ENCODE measurements at places on chromosomes 3 and 15.

DNA sequence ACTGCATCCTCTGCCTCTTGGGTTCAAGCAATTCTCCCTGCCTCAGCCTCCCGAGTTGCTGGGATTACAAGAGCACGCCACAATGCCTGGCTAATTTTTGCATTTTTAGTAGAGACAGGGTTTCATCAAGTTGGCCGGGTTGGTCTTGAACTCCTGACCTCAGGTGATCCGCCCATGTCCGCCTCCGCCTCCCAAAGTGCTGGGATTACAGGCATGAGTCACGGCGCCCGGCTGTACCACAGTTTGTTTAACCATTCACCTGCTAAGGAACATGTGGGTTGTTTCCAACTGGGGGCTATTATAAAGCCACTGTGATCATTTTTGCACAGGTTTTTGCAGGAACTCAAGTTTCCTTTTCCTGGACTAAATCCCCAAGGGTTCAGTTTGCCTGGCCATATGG is 123.2 kb upstream of the RAP2B start:
- DNase-seq, result no peak

GRCh38 chr15:48536681-48537091 is 108.8 kb downstream of the FBN1 start:
- no peak for DNase-seq

- DNase-seq, result no peak
These were observed 203.6 kb upstream of the WNT5A start for GRCh38 chr3:55690726-55691125.

DNA sequence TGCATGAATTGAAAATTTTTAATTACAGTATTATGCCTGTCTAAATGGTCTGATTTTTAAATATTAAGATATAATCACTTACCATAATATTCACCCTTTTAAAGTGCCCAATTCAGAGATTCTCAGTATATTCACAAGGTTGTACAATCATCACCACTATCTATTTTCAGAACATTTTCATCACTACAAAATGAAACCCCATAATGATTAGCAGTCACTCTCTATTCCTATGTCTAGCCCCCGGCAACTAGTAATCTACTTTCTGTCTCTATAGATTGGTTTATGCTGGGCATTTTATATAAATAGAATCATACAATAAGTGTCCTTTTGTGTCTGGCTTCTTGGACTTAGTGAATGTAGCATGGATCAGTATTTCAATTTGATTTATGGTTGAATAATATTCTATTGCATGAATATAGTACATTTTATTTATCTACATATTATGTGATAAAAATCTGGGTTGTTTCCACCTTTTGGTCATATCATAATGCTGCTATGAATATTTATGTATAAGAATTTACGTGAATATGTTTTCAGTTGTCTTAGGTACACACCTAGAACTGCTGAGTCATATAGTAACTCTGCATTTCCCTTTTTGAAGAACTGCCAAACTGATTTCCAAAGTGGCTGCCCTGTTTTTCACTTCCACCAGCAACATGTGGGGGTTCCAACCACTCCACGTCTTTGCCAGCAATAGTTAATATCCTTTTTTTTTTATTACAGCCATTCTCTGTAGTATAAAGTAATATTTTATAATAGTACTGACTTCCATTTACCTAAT is 485.7 kb upstream of the ZNF385D start:
- DNase-seq, result no peak

DNA sequence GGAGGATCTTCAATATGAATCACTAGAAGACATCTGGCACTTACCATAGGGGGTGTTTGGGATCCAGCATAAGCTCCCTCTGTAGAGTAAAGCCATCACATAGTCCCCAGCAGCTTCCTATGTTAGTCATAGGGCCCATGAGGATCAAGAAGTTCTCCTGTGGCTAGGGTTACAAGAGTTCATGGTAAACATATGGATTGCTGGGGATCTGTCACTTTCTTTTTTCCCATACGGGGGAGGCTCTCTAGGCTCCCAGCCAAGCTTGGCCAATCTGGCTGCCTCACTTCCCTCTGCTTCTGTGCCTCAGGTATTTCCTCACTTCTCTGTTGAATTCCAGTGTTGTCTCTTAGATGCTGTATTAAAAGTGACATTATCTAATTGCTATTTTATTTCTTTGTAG is 597.9 kb downstream of the PDCD6IP start:
- no peak for DNase-seq

- no peak for DNase-seq
These were observed 166.3 kb upstream of the CHRM5 start for GRCh38 chr15:33801954-33802353.

DNA sequence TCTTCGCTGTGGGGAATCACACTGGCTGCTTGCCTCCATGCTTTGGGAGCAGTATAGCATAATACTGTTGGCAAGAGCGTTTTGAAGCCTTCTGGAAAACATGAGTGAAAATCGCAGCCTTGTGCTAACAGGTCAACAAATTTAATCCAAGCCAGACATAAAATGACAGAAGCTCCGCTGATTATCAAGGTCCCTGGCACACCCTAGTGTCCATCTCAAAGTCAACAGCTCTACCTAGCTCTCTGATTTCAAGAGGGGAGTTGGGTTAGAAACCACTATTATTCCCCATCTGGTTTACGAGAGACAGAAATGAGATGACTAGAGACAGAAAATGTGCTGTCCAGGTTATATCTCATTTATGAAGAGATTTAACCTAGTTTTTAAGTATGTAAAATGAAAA is 73.6 kb upstream of the MDFIC2 start:
- DNase-seq, result no peak

GRCh38 chr3:125245521-125245920 is 33.0 kb upstream of the SLC12A8 start:
- DNase-seq, result no peak

- DNase-seq, result no peak
These were observed 188.1 kb downstream of the USP13 start for GRCh38 chr3:179840985-179841384.

DNA sequence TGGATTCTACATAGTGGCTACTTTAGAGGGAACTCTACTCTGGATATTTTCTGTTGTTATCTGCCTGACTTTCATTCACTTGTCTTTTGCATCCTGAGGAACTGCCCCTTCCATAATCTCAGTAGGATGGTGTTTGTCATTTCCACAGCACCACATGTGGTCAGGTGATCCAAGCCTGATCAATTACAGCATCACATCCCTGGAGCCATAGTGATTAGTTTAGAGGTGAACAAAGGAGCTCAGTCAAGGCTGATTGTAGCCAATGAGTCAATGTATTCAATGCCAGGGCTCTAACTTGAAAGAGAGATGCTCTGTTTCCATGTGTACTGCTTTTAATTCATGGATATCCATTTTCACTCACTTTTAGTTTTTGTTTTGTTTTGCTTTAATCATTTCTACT is 478.7 kb upstream of the ADAMTS9 start:
- no peak for DNase-seq

- DNase-seq, result no peak
These were observed 75.2 kb upstream of the MYZAP start for GRCh38 chr15:57516327-57517029.

DNA sequence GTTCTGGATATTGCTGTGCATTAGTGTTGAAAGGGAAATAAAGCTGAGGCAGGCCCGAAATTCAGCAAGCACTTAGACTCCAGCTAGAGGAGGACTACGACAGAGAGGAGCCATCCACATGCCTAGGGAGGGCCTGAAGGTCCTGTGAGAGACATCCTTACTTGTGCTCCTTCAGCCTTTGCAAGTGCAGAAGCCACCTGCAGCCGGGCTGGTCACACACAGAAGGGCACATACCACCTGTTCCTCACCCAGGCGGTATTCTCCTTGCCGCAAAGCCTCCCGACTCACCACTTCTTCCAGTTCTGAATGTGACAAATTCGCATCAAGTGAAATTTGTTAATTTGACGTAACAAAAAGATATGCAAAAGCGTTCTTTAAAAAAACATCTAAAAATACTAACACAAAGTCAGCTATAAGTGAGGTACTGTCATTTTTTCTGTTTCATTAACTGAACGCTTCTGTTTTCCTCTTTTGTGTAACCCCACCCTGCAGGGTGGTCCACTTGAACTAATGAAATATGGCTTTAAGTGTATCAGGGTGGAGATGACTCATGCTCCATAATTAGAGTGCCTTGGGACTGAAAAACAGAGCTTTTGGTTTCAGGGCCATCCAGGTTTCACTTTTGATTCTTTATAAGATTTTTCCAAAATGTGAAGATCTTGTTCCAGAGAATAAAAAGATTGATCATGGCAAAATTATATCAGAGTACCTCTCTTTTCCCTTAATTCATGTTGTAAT is 467.9 kb upstream of the ATP11B start:
- no peak for DNase-seq

GRCh38 chr3:47772047-47772446 is 9.6 kb downstream of the SMARCC1 start:
- DNase-seq, result no peak

GRCh38 chr3:46027736-46028397 is 584 bp upstream of the XCR1 start:
- DNase-seq, result no peak

DNA sequence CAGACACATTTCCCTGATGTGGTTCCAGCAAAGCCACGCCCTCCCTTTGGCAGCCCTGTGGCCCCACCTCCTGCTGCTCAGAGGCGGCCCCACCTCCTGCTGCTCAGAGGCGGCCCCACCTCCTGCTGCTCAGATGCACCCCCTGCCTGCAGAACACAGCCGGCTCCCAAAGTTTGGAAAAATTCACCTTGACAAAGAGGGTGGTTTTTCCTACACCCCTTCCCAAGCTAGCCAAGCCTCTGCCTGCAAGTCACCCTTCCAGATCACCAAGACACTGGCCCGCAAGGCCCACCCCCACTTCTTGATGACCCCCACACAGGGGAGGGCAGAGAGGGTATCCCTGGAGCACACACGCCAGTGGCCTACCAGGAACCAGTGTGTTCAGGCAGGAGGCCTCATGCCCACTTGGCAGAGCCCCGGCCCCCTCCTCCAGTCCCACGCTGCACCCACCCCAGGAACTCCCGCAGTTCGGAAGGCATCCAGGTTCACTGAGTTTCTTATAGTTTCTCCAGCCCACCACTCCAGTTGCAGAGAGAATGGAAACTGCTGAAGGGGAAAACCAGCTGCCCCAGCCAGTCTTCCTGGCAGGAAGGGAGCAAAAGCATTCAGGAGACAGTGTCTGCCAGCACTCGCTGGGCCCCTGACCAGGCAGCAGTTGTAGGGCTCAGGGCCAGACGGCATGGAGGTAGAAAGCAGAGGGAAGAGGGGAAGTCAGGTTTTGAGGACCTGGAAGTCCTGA is 2.3 kb upstream of the HAPLN3 start:
- DNase-seq, result peak; percentile 59

GRCh38 chr15:84979651-84980050 is 2.0 kb upstream of the PDE8A start:
- no peak for DNase-seq
